Osteoblast (primary cell): ENCODE measurements at places on chromosomes 3 and 15. TPM values are rescaled to one million over a fixed set of nuclear protein-coding genes. Genes with fewer than 3 reads are reported as not detected.

CHST13 gene
- total RNA-seq = under 0.01 TPM in 1 of 2 replicates, not detected in the other

DNA sequence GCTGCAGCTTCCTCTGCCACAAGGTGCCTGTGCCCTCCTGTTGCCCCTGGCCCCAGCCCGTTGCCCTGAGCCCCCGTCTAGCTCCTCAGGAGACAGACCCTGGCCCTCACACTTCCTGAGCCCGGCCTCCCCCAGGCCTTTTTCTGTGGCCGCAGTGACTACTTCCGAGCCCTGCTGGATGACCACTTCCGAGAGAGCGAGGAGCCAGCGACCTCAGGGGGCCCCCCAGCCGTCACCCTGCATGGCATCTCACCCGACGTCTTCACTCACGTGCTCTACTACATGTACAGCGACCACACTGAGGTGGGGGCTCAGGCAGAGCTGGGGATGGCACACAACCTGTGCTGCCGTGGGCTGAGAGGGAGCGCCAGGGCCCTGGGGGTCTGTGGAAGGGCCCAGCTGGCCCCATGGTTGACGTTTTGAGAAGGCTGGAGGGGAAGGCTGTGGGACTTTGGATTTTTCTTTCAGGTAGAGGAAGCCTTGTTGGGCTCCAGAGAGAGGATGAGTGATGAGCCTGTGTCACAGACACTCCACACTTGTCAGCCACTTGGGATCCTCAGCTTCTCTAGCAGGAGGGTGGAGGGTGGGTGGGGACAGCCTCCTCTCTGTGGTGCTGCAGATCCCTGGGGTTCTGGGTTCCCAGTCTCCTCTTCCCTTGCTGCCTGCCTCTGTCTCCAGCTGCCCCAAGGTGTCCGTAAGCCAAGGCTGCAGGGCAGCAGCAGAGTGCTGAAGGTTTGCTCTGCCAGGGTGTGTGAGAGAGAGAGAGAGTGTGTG, 5.0 kb downstream of the ABTB1 start:
- peak; percentile 34 for DNase-seq

GRCh38 chr3:117553461-117553860, 843.9 kb downstream of the TUSC7 start:
- DNase-seq = peak; percentile 69

CAPN7 gene
- 45.2 and 65.4 TPM in 2 replicates for total RNA-seq

- peak; percentile 80 for DNase-seq
Observed at GRCh38 chr3:45659661-45660566, 29.3 kb upstream of the SACM1L start.

DNA sequence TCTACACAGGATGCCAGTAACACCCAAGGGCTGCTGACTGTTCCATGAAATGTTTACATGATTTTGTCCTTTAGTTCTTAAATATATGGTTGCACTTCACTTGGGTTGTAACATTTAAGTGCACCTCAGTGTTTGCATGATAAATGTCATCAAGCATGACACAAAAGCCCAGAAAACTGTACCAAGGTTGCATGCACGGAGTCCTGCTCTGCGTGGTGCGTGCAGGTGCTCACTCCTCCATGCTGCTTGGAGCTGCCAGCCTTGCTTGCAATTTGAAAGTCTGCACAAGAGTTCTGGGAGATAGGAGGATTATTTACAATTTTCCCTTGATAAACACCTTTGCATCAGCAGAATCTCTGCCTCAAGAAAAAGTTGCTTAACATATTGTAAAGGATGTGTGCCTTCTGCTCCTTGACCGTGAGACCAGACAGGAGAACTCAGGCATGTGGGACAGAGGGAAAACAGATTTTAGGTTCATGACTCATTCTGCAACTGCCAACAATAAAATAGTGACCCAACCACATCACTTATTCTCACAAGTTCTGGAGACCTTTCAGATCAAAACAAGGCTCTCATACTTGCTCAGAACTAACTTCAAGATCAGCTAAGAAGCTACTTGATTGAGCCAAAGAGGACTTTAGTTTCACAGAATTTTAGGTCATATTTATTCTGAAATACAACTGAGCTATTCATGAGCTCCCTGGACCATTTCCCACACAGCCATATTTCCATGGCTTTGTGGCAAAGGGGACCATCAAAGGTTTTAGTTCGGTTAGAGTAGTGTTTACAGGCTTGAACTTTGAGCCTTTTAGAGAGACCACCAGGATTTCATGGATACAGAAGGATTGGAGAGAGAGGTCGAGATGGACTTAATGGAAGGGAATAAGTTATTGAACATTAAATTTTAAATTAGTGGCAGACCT, 128.4 kb upstream of the ZBED2 start:
- DNase-seq = peak; percentile 47

DNA sequence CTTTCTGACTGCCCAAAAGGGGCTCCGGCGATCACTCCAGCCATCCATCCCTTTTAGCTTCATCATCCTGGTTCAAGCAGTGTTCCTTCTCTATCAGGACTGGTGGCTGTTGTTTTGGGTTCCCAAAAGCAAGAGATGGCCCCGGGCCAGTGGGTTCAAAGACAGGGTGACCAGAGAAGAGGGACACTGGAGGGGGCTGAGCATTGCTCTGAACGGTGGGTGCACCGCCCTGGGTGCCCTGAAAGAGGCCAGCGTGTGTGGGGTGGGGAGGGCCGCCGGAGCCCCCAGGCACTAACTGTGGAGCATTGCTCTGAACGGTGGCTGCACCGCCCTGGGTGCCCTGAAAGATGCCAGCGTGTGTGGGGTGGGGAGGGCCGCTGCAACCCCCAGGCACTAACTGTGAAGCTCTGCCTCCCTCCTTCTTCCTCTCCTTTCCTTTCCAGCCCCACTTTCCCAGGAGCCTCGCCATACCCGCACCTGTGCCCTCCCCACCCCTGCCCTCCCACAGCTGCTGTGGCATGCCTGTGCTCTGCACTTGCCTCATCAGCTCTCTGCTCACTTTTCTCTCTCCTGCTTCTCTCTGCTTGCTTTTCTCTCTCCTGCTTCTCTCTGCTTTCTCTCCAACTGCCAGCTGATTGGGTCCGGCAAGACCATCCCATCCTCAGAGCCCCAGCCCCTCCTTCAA, 37.4 kb upstream of the OR4F6 start:
- DNase-seq = peak; percentile 80

P3H2 gene
- 8.3 and 13.4 TPM in 2 replicates for total RNA-seq

PDIA5 gene
- total RNA-seq = 54.3 and 54.5 TPM in 2 replicates

SNTN gene
- total RNA-seq = not detected in 2 replicates

GRCh38 chr15:70487387-70487740, 276.0 kb downstream of the UACA start:
- no peak for DNase-seq

PLA2G4B gene
- total RNA-seq = 0.72 and 1.2 TPM in 2 replicates

CLSTN2 gene
- under 0.01 TPM in 2 replicates for total RNA-seq

RHCG gene
- total RNA-seq = not detected in 2 replicates

GRCh38 chr15:68192804-68193486, 12.2 kb downstream of the CALML4 start:
- peak; percentile 8 for DNase-seq
